Forelimb muscle (tissue), 1 donor: ENCODE measurements at places on chromosomes 16 and 17.
A peak's percentile ranks its signal among the peaks of the same experiment; 100 is the strongest.

GRCh38 chr17:66283971-66284370 is 18.4 kb upstream of the PRKCA start:
- DNase-seq = no peak

GRCh38 chr16:80731915-80732314 is 72.5 kb downstream of the CDYL2 start:
- DNase-seq = no peak

DNA sequence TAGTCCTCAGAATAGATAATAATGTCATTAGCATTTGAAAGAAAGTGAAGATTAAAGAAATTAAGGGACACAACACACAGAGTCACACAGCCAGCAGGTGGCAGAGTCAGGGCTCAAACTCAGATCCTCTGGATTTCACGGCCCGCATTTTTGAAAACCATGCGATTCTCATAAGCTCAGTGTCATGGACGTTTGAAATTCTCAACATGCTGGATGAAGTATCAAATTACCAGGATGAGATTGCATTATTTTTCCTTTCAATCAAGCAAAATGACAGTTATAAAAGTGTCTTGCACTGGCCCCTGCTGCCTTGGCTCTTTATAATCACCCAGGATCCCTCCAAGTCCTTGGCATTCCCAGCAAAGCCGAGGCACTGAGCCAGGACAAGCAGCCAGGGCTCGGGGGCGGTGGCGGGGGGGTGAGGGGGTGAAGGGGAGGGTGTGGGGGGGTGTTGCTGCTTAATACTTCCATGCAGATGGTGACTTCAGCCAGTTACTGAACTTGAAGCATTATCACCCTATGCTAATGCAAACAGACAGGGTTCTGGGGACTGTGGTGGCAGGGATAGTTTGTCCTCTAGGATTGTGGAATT is 6.6 kb upstream of the BMERB1 start:
- peak; percentile 66 for DNase-seq

DNA sequence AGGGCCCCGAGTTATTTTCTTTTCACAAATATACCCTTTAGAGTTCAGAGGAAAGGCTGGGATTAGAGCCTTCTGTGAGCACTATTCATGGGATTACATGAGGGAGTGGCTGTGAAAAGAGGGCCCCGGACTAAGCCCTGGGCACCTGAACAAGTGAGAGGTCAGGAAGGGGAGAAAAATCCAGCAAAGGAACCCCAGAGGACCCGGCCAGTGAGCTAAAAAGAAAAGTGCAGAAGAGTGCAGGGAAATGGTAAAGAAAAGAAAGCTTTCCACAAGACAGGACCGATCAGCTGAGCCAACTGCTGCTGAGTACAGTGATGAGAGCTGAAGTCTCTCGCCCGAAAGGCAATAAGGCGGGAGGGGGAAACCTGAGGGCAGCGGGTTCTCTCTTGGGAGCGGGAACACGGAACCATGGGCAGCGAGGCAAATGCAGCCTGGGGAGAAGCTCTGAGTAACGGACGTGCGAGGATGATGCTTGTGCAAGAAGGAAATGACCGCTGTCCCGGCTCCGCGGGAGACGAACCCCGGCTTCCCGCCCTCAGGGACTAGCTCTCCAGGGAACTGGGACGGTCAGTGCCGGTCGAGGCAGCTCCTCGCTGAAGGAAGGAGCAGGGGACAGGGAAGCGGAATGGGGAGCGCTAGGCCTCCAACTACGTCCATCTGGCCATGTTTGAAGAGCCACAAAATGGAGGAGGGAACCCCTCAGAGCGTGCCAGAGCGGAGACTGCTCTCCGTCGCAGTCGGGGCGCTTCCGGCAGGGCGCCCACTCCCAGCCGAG is 665 bp upstream of the ALDH3A2 start:
- DNase-seq = no peak

DNA sequence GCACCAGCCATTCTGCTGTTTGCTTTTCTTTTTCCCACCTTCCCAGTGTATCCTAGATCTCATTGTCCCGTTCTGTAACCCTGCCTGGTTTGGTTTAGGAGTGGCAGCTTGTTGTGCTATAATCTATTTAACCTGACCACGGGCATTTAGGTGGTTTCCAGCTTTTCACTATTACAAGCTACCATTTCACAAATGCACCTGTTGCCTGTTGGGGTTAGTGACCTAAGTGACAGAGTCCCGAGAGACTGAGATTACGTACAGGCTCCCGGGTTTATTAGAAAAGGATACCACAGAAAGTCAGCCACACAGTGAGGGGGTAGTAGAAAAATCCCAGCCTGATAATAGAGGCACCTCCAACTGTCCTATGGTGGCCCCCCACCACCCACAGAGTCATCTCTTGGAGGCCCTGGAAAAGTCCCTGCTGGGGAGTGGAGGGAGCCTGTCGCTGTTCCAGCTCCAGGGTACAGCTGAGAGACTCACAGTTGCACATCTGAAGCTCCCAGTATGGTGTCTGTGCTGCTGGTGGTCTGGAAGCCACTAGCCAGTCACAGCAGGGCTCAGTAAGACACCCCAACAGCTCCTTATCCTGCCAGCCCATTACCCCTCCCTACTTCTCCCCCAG is 21.2 kb downstream of the CLEC16A start:
- DNase-seq = no peak

- DNase-seq = no peak
Measured at GRCh38 chr16:48960830-48961229, 320.8 kb downstream of the CBLN1 start.

DNA sequence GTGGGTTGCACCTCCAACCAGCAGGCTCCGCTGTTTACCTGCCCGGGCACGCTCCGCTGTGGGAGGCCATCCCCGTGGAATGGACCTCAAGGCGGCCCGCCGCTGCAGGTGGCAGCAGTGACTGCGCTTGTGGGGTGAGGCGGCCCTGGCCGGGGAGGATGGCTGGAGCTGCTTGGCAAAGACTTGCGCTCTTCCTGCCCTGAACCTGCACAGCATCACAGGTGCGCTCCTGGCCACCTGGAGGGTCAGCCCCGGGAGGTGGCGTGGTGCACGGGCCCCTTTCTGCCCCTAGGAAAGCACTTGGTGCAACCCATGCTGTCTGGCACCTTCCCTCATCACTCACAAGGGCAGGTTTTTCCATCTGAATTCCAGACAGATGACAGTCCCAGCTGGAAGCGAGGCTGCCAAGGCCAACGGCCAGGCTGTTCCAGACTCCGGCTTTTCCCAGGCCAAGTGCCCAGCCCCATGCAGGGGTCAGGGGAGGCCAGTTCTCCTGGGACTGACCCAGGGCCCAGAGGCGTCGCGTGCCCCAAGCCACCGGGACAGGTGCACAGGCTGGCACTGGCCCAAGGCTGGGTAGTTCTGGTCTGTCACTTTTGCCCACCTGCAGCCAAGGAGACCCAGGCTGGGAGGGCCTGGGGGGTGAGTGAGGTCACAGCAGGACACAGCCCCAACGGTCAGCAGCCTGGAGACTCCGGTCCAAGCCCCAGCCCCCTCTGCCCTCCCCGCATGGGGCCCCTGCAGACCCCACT is 13.3 kb downstream of the UTS2R start:
- DNase-seq = no peak

- no peak for DNase-seq
Measured at GRCh38 chr17:65058593-65058992, 2.1 kb upstream of the GNA13 start.

GRCh38 chr16:79295746-79296145 is 304.8 kb downstream of the MAF start:
- no peak for DNase-seq

DNA sequence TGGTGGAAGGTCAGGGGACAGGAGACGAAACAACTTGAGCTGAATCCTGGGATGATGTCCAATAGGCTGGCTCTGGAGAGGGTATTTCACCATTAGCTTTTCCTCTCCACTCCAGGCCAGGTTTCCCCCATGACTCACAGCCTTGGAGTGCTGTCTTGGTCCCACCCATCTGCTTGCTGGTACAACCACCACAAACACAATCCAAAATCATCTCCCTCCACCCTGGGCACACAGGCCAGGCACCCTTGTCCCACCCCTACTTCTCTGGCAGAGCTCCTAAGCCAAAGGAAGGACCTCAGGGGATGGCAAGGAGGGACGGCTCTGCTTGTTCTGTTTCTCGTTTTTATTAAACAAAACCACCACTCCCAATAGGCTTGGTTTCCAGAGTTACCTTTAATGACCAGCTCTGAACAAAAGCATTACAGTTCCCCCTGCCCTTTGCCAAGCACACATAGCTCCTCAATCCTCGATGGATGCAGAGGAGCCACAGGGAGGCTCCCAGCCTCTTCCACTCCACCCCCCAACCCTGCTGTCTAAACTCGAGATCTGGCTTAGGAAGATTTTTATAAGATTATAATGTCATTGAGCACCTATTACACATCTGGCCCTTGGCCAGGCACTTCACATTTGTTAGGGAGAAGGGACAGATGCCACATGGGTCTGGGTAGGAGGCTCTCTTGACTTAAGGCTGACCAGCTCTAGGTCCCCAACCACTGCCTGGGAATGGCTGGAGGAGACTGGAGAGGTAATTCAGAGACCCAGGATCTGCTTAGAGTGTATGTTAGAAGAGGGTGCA is 13.3 kb downstream of the CAVIN1 start:
- no peak for DNase-seq

GRCh38 chr17:32876417-32877163 is at the start of gene MYO1D:
MYO1D (minus strand) TSS chr17:32877124; CDS start chr17:32876872, 252 bp downstream.
- no peak for DNase-seq

- DNase-seq = no peak
Measured at GRCh38 chr17:19750835-19751234, 2.7 kb upstream of the ALDH3A1 start.

DNA sequence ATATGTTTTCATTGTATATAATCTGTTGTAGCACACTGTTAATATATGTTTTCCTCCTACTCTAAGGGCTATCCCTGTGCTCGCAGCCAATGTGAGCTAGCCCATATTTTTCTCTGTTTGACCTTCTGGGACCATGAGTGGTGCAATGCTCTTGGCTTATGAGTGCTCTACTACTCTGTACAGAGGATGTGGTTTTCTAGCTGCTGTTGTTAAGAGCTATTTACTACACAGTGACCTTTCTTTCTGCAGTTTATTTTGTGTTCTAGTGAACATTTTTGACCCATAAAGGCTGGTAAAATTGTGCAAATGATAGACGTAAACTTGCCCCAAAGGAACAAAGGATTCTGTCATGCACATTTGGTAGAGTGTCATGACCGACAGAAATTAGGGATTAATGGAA is 84.1 kb upstream of the CPHXL start:
- no peak for DNase-seq

- no peak for DNase-seq
Measured at GRCh38 chr16:86986136-86986535, 331.1 kb downstream of the C16orf95 start.

- no peak for DNase-seq
Measured at GRCh38 chr17:44118427-44119050, 4.9 kb downstream of the HDAC5 start.

- DNase-seq = no peak
Measured at GRCh38 chr17:2197271-2197670, 106.3 kb downstream of the SMG6 start.

- DNase-seq = no peak
Measured at GRCh38 chr17:56545106-56545505, 48.4 kb upstream of the NOG start.

- DNase-seq = no peak
Measured at GRCh38 chr16:74720579-74720978, 19.9 kb upstream of the MLKL start.

- DNase-seq = no peak
Measured at GRCh38 chr17:48442819-48443218, 12.8 kb upstream of the SKAP1 start.

DNA sequence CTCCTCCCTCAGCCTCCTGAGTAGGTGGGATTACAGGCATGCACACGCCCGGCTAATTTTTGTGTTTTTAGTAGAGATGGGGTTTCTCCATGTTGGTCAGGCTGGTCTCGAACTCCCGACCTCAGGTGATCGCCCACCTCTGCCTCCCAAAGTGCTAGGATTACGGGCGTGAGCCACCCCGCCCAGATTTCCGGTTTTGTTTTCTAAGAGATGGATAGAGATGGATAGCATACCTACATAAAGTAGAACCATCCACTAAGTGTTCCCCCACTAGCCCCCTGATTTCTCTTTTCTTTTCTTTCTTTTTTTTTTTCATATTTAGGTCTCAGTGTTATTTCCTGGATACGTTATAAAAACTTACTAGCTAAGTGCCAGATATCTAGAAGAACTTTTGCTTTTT is 2.0 kb downstream of the WSB1 start:
- no peak for DNase-seq

- DNase-seq = no peak
Measured at GRCh38 chr16:57870753-57871454, 68.6 kb upstream of the KIFC3 start.

DNA sequence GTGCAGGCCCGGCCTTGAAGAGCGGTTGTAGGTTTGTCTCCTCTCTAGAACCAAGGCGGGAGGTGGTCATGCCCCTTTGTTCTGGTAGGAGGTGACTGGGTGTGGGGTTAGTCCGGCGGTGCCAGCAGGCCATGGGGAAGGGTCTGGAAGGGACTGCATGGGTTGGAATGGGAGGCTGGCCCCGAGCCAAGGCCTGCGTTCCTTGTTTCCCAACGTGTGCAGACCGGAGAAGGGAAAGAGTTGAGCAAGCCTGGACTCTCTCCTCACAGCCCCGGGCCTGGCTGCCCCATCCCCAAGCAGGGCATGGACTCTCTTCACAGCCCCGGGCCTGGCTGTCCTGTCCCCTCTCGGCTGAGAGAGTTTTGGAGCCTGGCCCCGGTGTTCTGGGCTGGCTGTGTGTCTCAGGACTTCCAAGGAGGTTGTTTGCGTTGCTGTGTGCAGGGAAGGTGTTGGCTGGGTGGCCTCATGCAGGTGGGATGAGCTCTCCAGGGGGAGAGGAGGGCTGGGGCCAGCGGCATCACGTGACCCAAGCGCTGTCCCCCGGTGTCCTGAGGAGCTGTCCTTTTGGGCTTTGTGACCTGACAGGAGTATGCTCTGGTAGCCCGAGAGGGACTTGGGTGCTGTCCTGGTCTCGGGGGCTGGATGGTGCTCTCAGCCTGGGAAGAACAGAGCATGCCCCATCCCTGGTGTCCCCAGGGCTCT is 2.6 kb downstream of the CACNA1H start:
- DNase-seq = no peak

GRCh38 chr16:79703066-79703465 is 102.5 kb upstream of the MAF start:
- no peak for DNase-seq

GRCh38 chr17:69246726-69247375 is 18.2 kb upstream of the ABCA10 start:
- no peak for DNase-seq
